ENCODE measurements at places on chromosomes 1 and 21. TPM values are rescaled to one million over a fixed set of nuclear protein-coding genes. Genes with fewer than 3 reads are reported as not detected.

Gene STMN1
- total RNA-seq = 181 TPM

Gene SPRR2B
- total RNA-seq = not detected

Gene VANGL2
- 1.0 TPM for total RNA-seq

Gene CR1
- not detected for total RNA-seq

Gene DYRK3
- 8.3 TPM for total RNA-seq

Gene TMPRSS15
- not detected for total RNA-seq

Gene CR1L
- total RNA-seq = not detected

Gene SRSF4
- 44.9 TPM for total RNA-seq

Gene SSBP3
- 8.3 TPM for total RNA-seq

Gene HTR6
- 0.15 TPM for total RNA-seq

Gene OR14K1
- not detected for total RNA-seq

Gene OR2L5
- total RNA-seq = not detected

Gene ZBTB8OS
- 29.7 TPM for total RNA-seq
